ENCODE measurements at places on chromosomes 1 and 21. TPM values are rescaled to one million over a fixed set of nuclear protein-coding genes. Genes with fewer than 3 reads are reported as not detected.

DNA sequence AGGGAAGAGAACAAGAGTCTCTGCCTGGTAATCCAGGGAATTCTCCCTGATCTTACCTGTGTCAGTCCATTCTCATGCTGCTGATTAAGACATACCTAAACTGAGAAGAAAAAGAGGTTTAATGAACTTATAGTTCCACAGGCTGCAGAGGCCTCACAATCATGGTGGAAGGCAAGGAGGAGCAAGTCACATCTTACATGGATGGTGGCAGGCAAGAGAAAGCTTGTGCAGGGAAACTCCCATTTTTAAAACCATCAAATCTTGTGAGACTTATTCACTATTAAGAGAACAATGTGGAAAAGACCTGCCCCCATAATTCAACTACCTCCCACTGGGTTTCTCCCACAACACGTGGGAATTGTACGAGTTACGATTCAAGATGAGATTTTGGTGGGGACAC lies 34.2 kb upstream of the LRRC8B start:
- no peak for DNase-seq

SLC9C2 gene
- not detected for total RNA-seq

DNA sequence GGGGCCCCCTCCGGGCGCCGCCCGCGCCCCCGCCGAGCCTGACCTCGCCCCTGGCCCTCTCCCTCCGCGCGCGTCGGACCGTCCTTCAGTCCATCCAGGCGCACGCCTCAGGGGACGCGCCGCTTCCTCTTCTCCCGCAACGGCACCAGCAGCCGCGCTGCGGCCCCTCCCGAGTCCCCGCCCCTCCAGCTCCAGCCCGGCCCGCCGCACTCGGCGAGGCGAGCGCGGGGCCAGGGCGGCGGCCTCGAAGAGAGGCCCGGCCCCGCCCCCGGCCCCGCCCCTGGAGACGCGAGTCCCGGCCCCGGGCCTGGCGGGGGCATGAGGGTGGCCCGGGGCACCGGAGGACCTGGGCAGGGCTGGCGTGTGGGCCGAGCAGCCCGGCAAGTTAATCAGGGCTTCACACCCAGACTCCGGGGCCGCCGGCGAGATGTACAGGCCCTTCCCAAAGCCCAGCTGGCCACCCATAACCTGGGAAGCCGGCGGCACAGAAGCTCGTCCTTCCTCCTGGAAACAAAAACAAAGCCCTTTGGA lies at the start of gene IGSF3:
IGSF3 (minus strand) TSS at position 159 of the 531 bp plus-strand sequence. CDS start 1,407 bp downstream, outside the sequence.
- DNase-seq = no peak

OR2M3 gene
- total RNA-seq = not detected

- DNase-seq = no peak
Measured at GRCh38 chr1:48214820-48215219, 7.7 kb upstream of the SLC5A9 start.
